ENCODE measurements at places on chromosomes 7 and 10.

GRCh38 chr7:22998519-22998896 lies 15.4 kb downstream of the HYCC1 start:
- DNase-seq, result no peak
- no peaks in the 10 kb centered on the region for H3K27me3 ChIP-seq
- H3K4me3 ChIP-seq, result no peak overlapping the region
- H3K27ac ChIP-seq, result no peak overlapping the region
- H3K36me3 ChIP-seq, result peaks cover 3% of the 10 kb centered on the region
- H3K4me1 ChIP-seq, result peaks cover 61% of the 10 kb centered on the region

- H3K4me1 ChIP-seq, result peaks cover 4% of the 10 kb centered on the region
- H3K36me3 ChIP-seq, result no peaks in the 10 kb centered on the region
- no peak overlapping the region for H3K27ac ChIP-seq
- H3K27me3 ChIP-seq, result peaks cover 8% of the 10 kb centered on the region
- H3K4me3 ChIP-seq, result no peak overlapping the region
Observed at GRCh38 chr7:117791877-117792780, 81.1 kb downstream of the CTTNBP2 start.

GRCh38 chr7:21345361-21345760 lies 82.5 kb upstream of the SP4 start:
- H3K4me3 ChIP-seq, result no peak overlapping the region
- H3K27ac ChIP-seq, result no peak overlapping the region
- no peaks in the 10 kb centered on the region for H3K27me3 ChIP-seq

- H3K27ac ChIP-seq, result peak overlapping the region; percentile 42
- peaks cover 2% of the 10 kb centered on the region for H3K27me3 ChIP-seq
- no peaks in the 10 kb centered on the region for H3K36me3 ChIP-seq
- no peak for DNase-seq
- no peak overlapping the region for H3K4me3 ChIP-seq
- no peaks in the 10 kb centered on the region for H3K4me1 ChIP-seq
Observed at GRCh38 chr10:79023240-79024162, 45.3 kb upstream of the ZMIZ1 start.

- no peaks in the 10 kb centered on the region for H3K27me3 ChIP-seq
- peaks cover 23% of the 10 kb centered on the region for H3K36me3 ChIP-seq
- DNase-seq, result no peak
Observed at GRCh38 chr10:12534824-12535223, 185.5 kb downstream of the CAMK1D start.

- DNase-seq, result no peak
- no peaks in the 10 kb centered on the region for H3K27me3 ChIP-seq
- no peak overlapping the region for H3K4me3 ChIP-seq
- H3K36me3 ChIP-seq, result peaks cover 44% of the 10 kb centered on the region
- peaks cover 3% of the 10 kb centered on the region for H3K4me1 ChIP-seq
Observed at GRCh38 chr7:101235522-101235921, 2.1 kb downstream of the CLDN15 start.

DNA sequence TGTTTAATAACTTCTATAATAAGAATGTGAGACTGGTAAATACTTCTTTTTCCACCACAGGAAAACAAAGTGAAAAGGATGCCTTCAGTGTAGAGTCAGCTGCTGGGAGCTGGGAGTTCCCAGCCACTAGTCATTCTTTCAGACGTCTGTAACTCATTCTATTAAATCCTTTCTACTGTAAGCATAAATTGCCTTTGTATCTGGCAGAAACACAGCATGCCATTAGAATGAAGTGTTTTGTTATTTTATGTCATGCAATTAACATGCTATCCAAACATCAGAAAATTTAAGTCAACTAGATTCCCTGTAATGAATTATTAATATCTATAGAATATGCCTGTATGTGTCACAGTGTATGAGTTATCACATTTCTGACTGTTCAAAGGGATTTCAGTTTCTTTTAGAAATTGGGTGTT lies 14.3 kb downstream of the BPGM start:
- H3K27me3 ChIP-seq, result no peaks in the 10 kb centered on the region
- no peak for DNase-seq
- H3K36me3 ChIP-seq, result peaks cover 63% of the 10 kb centered on the region

DNA sequence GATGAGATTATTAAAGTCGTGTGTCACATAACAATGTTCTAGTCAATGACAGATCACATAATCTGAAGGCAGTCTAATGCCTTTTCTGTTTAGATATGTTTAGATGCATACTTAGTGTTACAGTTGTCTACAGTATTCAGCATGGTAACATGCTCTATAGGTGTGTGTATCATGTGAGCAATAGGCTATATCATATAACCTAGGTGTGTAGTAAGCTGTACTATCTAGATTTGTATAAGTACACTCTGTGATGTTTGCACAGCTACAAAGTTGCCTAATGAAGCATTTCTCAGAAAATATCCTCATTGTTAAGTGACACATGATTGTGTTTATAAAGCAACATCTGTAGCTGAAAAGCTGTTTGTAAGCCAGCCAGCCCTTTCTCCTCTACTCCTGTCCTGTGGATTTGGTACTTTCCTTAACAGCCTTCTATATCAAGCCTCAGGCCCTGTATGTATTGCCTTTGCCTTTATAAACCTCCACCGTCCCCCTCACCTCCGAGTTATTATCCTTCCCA lies 6.3 kb downstream of the HECTD2 start:
- no peak for DNase-seq
- no peaks in the 10 kb centered on the region for H3K27me3 ChIP-seq
- peaks cover 2% of the 10 kb centered on the region for H3K4me1 ChIP-seq
- H3K4me3 ChIP-seq, result no peak overlapping the region
- no peak overlapping the region for H3K27ac ChIP-seq
- no peaks in the 10 kb centered on the region for H3K36me3 ChIP-seq

- H3K27ac ChIP-seq, result no peak overlapping the region
- no peaks in the 10 kb centered on the region for H3K27me3 ChIP-seq
- no peak for DNase-seq
- no peaks in the 10 kb centered on the region for H3K4me1 ChIP-seq
- no peaks in the 10 kb centered on the region for H3K36me3 ChIP-seq
Observed at GRCh38 chr10:63940277-63940922, 419.2 kb downstream of the REEP3 start.

GRCh38 chr7:155850766-155851678 lies 38.8 kb upstream of the SHH start:
- H3K27me3 ChIP-seq, result peaks cover 2% of the 10 kb centered on the region
- H3K4me1 ChIP-seq, result no peaks in the 10 kb centered on the region
- H3K27ac ChIP-seq, result no peak overlapping the region
- no peak overlapping the region for H3K4me3 ChIP-seq

Measured in activated B cell treated with CpG ODN at 0.5 μM for 24 hours (primary cell).